CD4-positive, alpha-beta T cell treated with Interferon gamma for 1 hour (primary cell): ENCODE measurements at places on chromosomes 1 and 21.

DNA sequence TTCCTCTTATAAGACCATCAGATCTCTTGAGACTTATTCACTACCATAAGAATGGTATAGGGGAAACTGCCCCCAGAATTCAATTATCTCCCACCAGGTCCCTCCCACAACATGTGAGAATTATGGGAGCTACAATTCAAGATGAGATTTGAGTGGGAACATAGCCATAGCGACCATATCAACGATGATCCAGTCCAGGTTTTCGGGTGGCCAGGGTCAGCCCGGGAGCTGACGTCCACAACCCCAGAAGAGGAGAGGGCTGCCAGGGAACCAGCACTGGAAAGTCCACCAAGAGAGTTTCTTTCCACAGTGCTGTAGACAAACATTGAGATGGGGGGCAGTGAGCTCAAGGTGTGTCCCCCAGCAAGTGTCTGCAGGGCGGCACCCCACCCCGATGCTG lies 88.4 kb downstream of the VWA5B1 start:
- no peak for DNase-seq

DNA sequence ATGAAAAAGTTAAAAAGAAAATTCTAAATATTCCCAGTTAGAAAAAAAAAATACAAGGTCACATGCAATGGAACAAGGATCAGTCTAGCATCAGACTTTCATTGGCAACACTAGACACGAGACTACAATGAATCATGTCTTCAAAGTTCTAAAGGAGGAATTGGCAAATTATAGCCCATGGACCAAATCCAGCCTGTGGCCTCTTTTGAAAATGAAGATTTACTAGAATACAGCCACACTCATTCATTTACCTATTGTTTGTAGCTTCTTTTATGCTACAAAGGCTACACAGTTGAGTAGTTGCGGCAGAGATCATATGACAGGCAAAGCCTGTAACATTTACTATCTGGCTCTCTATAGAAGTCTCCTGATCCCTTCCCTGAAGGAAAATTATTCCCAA lies 71.4 kb downstream of the MRPL39 start:
- no peak for DNase-seq

- no peak for DNase-seq
These were observed 27.6 kb upstream of the SDHB start for GRCh38 chr1:17081439-17081838.

DNA sequence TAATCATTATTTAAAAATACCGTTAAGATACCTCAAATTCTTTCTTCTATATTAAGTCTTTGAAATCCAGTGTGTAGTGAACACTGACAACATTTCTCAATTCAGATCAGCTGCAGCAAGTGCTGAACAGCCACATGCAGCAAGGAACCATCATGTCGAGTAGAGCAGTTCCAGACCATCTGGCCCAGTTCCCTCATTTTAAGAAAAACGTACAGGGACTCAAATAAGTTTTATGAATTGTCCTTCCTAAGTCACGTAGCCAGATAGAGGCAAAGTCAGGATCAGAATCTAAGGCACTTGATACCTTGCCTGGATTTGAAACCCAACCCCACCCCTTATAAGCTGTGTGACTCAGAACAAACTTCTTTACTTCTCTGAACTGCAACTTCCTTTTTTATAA lies 132.4 kb downstream of the PROX1 start:
- no peak for DNase-seq

DNA sequence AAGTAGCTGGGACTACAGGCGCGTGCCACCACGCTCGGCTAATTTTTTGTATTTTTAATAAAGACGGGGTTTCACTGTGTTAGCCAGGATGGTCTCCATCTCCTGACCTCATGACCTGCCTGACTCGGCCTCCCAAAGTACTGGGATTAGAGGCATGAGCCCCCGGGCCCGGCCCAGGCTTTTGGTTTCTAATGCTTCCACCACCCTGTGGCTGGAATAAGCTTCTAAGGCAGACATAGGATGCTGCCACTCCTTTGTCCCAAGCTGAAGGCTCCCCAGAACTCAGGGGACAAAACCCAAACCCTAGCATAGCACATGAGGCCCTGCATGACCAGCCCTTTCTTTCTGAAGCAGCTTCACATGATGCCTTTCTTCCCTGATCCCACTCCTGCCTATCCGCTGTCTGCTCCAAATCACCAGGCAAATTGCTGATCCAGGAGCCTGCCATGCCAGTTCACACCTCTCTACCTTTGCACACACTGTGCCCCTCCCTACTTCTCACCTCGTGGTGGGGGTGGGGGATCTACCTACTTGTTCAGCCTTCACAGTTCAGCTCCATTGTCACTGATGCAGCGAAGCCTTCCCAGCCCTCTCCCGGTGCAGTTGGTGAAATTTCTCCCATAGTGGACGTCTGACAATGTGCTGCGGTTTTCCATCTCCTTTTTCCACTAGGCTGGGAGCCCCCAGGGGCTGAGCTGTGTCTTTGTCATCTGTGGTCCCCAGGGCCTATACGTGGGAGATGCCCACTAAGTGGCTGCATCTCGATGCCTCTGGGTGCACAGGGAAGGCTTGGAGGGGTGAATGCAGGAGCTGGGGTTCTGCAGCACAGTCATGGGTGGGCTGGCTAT lies 6.9 kb downstream of the PTPRU start:
- no peak for DNase-seq

- peak; percentile 97 for DNase-seq
These were observed 9.6 kb downstream of the TMEM167B start for GRCh38 chr1:109099938-109100773.

GRCh38 chr1:212930986-212931678 lies 19.2 kb upstream of the VASH2 start:
- no peak for DNase-seq

DNA sequence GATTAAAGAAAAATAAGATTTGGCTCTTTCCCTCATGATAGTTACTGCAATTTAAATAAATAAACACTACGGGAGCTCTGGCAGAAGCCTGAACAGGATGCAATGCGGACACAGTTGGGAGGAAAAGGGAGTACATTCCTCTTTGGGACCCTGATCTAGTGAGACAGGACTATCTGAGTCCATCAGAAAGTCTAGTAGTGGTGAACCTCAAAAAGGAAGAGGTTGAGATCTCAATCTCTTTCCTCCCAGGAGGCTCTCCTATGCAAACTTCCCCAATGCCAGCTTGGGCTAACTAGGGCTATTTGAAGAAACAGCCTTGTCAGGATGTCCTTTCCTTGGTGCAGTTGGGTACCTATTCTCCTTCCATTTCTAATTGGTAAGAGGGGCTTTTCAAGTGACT lies 4.9 kb upstream of the ABCD3 start:
- no peak for DNase-seq

DNA sequence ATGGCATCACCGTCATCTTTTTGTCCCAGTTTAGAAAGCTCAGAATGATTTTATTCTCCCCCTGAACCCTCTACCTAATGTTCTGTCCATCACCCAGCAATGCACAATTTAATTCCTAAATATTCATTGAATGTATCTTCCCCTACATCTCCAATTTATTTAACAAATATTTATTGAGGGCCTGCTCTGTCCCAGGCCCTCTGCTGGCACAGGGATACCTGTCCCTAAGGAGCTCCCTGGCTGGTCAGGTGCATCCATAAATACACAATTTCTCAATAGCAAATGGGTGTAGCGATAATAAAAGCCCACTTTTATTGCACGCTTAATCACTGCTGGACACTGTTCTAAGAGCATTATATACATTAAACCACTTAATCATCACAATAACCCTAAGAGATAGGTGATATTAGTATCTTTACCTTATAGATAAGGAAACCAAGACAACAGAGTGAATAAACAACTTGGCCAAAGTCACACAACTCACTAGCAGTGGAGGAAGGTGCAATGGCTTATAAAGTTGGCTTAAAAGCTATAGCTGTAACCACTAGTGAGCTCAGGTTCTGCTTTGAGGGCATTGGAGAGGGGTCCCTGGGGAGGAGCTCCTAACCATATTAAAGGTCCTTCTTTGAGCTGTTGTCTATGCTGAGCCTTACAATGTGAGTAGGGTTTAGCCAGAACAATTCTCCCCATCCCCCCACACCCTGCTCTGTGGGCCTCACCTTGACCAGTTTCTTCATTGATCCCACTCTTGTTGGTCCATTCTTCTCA lies 126.3 kb upstream of the JUN start:
- no peak for DNase-seq

DNA sequence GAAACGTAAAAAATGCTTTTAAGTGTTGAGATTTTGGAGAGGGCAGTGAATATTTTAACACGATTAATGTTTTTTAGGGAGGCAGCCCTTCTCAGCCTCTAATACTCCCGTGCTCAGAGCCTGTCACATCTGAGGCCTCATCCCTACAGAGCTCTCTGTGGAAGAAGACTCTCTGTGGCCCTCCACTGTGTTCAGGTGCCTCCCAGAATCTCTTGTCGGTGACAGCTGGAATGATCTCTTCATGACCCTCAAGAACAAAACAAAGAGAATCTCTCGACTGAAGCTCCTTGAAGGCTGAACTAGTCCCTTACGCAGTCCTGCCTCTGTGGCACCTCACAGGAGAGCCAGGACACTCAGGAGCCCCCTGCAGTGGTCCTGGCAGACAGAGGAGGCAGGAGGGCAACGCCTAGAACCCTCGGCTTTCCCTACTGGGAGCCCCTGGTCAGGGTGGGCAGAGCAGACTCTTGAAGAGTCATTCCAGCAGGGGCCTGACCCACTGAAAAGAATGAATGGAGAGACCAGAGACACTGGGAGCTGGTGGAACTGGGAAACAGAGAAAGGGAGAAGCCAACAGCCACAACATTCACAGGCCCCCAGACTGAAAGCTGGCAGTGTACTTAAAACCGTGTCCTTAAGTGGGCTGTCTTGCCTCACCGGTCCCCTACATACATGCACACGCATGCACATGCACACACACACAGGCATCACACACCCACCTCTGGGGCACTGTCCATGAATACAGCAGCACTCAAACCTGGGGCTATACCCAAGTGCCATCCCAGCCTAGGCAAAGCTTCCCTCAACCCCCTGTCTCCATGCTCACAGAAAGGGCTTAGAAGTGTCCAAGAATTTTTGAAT lies 67.5 kb upstream of the ANGPTL1 start:
- no peak for DNase-seq

DNA sequence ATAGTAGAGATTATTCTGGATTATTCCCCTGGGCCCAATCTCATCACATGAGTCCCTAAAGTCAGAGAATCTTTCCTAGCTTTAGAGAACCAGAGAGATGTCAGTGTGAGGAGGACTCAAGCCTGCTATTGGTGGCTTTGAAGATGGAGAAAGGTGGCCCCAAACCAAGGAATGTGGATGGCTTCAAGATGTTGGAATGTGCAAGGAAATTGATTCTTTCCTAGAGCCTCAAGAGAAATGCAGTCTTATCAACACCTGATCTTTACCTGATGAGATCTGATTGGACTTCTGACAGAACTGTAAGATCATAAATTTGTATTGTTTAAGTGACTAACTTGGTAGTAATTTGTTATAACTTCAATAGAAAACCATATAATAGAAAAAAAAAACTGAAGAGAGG lies 51.0 kb downstream of the NME7 start:
- no peak for DNase-seq

DNA sequence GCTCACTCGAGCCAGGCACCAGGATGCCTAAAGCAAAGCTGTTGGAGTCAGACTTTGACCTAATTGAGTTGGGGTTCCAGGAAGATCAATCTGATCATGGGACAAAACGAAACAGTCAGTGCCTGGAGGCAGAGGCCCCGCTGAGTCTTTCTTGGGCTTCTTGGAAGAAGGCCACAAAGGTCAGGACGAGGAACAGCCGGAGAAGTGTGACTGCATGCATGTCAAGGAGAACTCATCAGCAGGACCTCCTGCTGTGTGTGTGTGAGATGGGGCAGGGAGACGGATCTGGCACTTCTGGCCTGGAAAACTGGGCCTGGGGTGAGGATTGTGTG lies 190.8 kb downstream of the CAMTA1 start:
- no peak for DNase-seq

GRCh38 chr1:79113836-79114235 lies 107.3 kb upstream of the ADGRL4 start:
- DNase-seq, result no peak

DNA sequence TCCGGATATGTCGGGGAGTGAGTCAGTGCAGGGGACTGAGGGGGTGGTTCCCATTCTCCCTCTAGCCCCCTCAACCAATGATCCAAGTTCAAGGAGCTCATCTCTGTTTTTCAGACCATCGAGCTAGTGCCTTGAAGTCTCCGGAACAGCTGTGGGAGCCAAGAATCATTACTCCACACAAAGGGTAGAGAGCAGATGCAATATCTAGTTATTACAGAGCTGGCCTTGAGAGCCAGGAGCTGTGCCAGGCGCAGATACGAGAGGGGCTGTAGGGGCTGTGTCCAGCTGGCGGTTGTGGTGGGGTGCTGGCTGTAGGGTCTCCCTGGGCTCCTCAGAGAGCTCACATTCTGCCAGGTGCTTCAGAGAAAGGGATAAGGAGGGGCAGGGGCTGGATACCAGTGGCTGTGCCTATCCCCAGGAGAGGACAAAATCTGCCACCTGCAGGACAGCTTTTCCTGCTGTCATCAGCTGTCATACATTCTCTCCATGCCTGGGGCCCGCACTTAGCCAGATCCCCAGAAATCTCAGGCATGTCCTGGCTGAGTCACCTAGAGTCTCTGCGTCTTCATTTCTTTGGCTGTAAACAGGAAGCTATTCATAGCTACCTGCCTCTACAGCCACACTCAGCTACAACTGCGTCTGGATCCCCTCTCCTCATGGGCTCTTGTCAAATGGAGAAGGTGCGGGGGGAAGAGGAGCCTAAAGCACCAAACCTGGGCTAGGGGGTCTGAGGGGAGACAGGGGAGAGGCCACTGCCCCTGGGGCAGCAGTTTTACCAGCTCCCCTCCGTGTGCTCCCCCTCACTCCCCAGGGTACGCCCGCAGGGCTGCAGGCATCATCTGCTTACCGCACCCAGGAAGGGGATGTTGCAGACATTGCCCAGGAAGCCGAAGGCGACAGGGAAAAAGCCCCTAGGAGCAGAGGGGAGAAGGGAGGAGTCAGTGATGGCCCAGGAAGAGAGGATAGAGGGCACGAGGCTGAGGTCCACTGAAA lies 2.4 kb upstream of the KISS1 start:
- no peak for DNase-seq

DNA sequence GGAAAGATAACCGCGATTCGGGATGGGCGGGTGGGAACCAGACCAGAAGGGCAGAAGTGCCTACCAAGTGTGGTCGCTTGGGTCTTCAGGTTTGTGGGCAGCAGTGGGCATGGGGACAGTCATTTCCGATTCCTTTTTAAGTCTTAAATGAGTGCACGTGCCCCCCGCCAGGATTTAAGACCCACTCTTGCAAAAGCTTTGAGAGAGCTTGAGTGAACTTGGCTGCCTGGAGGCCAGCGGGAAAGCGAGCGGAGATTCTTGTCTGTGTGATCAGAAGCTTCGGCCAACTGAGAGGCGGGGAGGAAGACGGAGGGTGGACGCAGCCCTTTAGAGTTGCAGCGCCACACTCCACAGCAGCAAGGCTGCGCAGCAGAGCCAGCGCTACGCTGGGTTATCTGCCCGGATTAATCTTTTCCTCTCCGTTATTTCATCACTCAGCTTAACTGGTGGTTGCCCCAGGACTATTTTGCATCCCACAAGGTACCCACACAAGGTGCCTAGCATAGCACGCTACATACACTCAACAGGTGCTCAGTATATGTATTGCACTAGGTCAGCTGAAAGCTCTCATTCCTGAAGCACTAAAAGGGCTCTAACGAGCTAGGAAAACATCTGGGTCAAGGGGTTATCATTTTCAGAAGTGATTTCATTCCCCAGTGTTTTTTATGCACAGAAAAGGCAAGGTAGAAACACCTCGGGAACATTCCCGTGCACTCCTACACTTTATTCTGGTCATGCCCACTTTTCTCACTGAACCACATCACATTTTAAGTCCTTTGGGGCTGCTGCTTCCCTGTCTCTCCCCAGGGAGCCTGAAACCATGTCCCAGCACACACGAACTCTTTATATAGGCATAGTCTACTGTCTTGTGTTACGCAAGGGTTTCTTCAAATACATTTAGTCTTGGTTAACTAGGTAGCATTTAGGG lies 1.5 kb upstream of the BATF3 start:
- DNase-seq, result no peak
